ENCODE measurements at places on chromosomes 3 and 15.

DNA sequence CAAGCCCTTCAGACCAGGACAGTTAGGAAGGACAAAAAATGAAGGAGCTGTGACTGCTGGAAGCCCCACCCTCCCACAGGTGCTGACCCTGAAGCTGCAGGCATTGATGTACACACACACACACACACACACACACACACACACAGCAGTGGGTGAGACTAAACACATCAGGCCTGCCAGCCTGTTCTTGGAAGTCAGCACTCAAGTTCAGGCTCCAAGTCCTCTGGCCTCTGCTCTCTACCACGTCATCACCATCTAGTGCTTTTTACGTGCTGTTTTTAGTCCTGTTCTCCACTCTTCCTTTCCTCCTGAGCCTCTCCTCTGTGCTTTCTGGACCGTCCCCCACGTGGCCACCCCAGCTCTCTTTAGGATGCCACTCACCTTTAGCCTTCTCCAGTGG, 5.4 kb upstream of the KBTBD12 start:
- DNase-seq: no peak

DNA sequence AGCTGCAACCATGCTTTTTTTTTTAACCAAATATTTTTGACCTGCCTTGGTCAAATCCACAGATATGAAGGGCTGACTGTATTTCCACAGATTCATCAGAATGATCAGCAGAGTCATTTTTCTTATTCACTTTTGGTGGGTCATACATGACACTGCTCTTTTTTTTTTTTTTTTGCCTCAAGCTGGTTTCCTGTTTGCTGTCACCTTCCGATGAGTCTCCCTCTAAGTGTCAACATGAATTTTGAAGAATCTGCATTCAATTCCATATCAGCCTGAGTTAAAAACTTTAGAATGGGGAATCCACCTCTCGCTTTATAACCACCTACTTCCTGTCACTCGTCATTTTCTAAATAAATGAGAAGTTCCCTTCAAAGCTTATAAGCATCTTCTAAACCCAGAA, 2.2 kb upstream of the SLC12A8 start:
- no peak for DNase-seq

- DNase-seq: no peak
Observed at GRCh38 chr15:85430406-85431204, 50.2 kb downstream of the AKAP13 start.

DNA sequence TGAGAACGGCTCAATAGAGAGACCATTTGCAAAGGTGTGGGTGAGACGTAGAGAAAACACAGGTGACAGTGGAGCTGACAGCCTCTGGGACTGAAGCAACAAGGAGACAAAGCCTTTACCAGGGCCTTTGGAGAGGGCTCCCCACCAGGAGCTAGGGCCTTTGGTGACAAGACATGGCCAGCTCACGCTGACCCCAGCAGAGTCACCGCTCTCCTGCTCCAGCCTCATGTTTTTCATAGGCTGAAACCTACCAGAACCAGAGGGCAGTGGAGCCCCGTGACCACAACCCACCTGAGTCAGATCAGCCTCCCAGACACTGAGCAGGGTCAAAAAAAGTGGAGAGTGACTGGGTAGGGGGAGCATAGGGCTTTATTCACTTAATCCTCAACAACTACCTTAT, 214.7 kb downstream of the SHQ1 start:
- no peak for DNase-seq

GRCh38 chr15:79657722-79658121, 225.6 kb downstream of the MINAR1 start:
- DNase-seq: no peak

DNA sequence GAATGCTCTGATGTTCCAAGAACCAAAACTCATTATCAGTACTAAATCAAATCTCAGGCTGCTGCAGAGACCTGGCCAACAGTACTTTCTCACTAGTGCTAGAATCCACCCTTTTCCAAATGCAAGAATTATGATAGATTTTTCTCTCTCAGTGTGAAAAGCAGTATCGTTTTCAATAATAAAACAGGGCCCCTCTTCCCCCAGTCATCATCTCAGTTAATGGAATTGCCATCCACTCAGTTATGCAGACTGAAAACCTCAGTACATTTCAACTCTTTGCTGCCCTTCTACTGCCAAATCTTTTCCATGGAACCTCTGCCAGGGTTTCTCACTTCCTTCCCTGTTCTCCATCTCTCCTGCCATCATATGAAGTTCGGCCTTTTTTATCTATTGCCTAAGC, 72.4 kb upstream of the FGF12 start:
- no peak for DNase-seq

- DNase-seq: no peak
Observed at GRCh38 chr3:16318176-16318575, 53.2 kb downstream of the OXNAD1 start.

DNA sequence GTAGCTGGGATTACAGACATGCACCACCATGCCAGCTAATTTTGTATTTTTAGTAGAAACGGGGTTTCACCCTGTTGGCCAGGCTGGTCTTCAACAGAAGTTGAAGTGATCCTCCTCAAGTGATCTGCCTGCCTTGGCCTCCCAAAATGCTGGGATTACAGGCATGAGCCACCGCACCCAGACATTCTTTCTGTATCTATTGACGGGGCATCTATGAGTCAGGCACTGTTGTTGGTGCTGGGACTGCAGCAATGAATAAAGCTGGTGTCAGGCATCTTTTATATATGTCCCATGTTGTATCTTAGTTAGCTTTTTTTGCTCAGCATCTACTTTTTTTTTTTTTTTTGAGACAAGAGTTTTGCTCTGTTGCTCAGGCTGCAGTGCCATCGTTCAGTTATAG, 47.6 kb upstream of the ULK4 start:
- no peak for DNase-seq

GRCh38 chr15:73078722-73079121, 26.5 kb downstream of the NEO1 start:
- no peak for DNase-seq

DNA sequence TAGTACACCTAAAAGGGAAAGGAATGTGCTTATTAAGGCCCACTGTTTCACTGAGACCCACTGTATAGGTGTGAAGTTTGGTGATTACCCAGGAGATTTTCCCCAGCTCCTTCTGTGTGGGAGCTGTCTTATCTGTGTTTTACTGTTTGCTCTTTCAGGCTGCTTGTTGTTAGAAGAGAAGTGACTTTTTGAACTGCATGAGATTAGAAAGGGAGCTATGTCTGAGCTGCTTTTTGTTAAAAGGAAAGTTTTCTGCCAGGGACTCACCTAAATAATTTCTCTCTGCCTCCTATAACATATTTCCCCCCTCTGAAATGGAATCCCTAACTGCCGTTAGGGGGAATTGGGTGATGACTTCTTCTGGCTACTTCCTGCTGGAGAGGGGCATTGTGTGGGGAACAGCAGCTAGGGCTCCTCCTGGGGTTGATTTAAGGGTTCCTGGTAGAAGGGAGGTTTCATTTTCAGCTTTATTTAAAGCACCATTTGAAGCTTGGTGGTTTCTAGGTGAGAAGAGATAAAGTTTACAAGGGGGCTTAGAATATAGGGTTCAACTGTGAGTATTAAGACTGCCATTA, 77.1 kb upstream of the ATP11B start:
- no peak for DNase-seq

DNA sequence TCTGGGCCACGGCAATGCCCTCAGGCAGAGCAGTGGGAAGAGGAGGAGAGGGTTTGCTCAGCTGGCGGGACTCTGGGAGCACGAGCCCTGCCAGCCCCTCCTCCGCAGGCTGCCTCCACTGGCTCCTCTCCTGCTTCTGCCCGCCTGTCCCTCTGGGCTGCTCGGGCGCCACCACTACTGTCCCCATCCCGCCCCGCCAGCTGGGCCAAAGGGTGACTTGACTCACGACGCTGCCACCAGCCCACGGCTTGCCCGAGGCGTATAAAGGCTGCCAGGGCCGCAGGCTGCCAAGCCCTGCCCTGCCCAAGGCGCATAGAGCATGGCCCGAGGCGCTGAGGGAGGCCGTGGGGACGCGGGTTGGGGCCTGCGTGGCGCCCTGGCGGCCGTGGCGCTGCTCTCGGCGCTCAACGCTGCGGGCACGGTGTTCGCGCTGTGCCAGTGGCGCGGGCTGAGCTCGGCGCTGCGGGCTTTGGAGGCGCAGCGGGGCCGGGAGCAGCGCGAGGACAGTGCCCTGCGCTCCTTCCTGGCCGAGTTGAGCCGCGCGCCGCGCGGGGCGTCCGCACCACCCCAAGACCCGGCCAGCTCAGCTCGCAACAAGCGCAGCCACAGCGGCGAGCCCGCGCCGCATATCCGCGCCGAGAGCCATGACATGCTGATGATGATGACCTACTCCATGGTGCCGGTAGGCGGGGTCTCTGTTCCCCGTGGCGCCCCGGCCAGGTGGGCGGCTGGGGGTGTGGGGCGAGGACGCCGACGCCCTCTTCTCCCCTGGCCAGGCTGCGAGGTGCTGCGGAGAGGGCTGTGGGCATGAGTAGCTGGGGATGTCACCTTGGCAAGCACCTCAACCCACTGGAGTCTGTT, at the start of gene GLDN:
Gene GLDN (plus strand): TSS at position 290 of the 861 bp plus-strand sequence. CDS start 30 bp downstream, at position 320.
- peak; percentile 65 for DNase-seq

- DNase-seq: no peak
Observed at GRCh38 chr3:129295286-129295685, 16.6 kb downstream of the HMCES start.

GRCh38 chr3:157789162-157789561, 285.9 kb upstream of the VEPH1 start:
- no peak for DNase-seq

- DNase-seq: no peak
Observed at GRCh38 chr3:7190095-7190494, 329.2 kb downstream of the GRM7 start.
